Right lung (tissue), 10 donors: ENCODE measurements at places on chromosomes 3 and 15. TPM values are rescaled to one million over a fixed set of nuclear protein-coding genes. Genes with fewer than 3 reads are reported as not detected.

- DNase-seq, result no peak
These were observed 192.0 kb downstream of the UBE3A start for GRCh38 chr15:25246641-25247406.

DNA sequence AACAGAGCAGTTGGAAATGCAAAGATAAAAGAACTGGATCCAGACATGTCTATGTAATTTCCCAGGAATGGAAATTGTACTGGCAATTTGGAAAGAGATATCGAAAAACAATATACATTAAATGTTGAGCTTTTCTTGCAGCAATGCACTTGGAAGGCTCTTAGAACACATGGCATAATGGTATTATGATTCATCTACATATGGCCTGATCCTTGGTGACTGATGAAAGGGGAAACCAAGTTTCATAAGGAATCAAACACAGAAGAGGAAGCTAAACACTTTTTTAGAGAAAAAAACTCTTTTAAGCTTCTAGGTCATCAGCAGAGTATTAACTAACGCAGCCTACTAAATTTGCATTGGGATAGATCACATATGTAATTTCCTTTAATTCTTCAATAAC is 12.4 kb upstream of the GREM1 start:
- no peak for DNase-seq

DNA sequence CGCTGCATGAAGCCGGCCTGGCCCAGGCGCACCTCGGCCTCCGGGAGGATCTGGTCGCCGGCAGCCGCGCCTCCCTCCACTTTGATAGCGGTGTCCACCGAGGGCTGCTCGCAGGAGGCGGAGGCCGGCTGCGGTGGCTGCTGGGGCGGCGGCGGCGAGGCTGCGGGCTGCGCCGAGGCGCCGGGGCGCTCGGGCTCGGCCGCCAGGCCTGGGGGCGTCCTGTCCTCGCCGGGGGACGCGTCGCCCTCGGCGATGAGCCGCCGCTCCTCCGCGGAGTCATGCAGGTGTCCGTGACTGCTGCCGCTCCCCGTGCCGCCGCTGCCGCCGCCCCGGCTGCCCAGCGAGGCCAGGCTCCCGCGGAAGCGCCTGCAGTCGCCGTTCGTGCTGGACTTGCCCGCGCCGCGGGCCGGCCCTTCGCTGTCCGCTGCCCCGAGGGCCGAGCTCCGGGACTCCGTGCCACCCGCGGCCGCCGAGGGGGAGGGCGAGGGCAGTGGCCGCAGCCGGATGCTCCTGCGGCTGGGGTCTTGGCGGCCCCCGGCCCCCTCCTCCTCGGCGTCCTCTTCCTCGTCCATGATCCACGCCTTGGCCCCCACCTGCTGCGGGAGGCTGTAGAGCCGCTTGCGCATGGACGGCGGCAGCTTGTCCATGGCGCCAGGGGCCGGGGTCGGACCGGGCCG is 996 bp downstream of the HCN4 start:
- no peak for DNase-seq

GRCh38 chr3:11289864-11290263 is 17.7 kb downstream of the ATG7 start:
- DNase-seq, result no peak

DNA sequence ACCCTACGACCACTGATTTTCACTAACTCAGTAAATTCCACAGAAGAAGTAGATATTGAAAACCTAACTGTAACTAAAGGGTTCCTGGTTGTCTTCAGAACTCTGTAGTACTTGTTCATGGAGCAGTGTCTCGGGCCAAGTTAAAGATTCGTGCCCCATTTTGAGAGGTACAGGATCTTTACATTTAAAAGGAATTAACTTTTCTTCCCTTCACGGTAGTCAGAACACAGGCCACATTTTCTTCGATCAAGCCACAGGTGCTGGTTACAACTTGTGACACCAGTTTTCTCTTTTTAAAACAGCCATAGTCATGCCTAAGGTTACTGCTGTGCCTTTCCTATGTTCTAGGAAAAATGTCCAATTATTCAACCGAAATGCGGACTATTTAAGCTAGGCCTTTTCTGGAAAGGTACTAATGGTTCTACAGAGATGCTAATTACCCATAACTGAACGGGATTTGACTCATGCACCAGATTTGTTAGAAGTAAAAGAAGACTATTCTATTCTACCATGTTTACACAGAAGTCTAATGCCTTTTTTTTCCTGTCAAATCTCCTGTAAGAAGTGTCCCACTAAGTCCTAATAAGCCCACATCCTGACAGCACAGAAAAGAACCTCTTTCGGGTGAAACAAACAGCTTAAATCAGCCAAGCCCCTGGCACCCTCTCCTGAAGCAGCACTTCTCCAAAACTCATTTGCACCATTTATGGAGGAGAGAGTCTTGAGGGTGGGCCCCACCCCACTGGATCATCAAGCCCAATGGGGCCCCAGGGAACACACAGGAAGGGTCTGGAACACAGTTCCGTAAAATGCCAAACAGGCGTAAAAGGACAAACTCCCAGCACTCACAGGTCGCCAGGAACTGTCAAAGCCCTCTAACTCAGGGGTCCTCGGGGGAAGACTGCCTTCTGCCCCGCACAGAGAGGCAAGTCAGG is 1.9 kb downstream of the LRIG1 start:
- DNase-seq, result no peak

DNA sequence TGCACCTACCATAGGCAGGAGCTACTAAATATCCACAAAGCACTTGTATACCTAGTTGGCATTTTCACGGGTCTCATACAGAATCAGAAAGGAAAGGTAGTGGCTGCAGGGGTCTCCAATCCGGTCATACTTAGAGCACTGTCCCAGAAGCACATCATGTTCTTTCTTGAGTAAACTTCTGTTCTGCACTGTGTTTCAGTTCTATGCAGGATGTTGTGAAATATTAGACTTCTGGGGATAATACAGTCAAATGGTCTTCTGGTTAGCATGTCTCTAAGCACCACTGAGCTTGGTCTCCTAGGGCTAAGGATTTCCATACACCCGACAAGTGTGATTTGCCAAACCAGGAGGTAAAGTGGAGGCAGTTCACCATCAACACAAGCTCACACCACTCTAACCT is 27.9 kb downstream of the MINDY4B start:
- DNase-seq, result no peak

Gene ATG7
- 25.8 TPM for polyA plus RNA-seq

Gene SGO1
- polyA plus RNA-seq, result 4.9 TPM

Gene DNAJB8
- not detected for polyA plus RNA-seq

Gene SLC6A11
- polyA plus RNA-seq, result 0.09 TPM

Gene MOBP
- polyA plus RNA-seq, result 0.51 TPM
